ENCODE measurements at places on chromosomes 1 and 21.

DNA sequence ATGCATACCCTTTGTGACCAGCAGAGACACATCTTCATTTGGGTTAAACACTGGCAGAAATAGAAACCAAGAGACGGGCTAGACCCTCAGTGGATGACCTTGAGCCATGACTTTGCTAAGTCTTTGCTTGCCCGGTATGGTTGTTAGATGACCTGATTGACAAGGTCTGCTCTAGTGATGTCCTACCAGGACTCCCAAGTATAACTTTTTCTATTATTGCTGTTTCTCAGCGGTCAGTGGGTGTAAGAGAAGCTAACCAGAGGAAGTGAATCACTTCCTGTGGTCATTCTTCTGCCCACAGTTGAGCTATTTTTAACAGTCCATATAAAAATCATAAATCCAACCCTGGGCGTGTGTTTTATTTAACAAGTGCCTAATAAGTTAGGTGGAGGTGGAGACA lies 126.2 kb upstream of the ETS2 start:
- no peak for DNase-seq

DNA sequence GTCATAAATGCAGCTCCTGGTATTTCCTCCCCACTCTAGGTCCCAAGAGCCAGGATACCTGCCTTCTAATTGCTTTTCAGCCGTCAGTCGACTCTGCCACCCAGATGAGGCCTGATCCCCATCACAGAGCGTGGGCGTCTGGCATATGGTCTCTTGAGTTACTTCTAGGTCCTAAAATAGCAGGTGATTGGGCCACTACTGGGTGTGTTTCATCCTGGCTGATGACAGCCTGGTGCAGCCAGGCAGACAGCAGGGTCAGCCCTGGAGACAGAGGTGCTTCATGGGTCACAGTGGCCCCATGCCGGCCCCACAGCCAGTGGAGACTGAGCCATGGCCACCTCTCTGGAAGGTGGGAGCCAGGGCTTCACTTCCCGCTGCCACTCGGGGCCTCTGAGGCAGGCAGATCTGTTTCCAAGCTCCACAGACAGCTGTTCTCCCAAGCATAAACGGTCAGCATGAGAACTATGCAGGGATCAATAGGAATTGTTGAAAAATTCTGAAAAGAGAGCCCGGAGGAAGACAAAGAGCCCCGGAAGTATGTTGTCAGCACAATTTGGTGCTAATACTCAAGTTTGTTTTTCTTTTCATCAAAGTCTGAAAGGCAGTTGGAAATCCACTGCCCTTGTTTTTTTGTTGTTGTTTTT lies 83.0 kb downstream of the MAN1C1 start:
- DNase-seq: no peak

DNA sequence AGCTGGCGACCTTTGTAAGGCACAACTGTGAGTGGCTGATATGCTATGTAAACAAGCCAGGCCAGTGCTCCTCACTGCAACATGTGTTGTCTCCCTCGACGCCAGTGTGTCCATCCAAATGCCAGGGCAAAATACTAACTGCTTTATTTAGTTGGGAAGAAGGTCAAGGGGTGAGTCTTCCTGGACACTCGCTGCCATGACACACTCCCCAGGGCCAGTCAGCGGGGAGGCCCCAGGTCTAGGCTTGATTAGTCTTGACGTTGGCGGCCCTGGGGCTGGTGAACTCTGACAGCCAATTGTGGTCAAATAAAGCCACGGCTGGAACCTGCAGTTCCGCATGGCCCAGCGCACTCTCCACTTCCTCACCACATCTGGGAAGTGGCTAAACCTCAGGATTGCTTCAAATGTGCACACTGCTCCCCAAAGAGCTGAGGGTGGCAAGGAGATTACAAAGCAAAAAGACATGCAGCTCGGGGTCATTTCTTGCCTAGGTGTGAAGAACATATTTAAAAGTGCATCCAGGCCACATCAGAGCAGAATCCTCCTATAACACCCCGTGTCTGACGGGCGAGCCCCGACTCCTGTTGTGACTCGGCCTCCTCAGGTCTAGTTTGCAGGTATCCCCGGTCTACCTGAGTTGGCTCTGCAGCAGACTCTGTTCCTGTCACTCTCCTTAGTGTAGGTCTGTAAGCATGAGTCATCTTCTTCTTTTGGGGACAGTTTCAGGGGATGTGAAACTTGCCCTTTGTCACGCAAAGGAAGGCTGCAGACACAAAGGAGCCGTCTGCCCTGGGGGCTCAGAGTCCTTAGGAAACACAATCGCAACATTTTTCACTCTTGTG lies 183.5 kb downstream of the RUNX1 start:
- DNase-seq: peak; percentile 77

DNA sequence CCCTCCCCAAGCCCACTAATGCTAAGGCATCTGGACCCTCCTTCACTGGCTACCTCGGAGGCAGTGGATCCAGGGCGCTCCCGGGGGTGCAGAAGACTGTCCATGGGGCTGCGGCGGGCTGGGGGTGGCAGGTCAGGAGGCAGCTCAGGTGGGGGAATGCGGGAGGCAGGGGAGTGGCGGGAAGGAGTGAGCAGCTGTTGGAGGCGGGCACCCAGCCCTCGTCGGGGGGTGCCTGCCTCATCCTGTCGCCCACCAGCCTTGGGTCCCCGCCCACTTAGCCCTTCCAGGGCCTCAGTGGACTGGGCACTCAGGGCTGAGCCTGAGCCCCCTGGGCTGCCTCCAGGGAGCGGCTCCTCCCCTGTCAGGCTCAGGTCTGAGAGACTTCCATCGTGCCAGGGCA lies 10.7 kb upstream of the GATAD2B start:
- no peak for DNase-seq

GRCh38 chr1:19086176-19086875 lies 123.7 kb downstream of the UBR4 start:
- DNase-seq: no peak

DNA sequence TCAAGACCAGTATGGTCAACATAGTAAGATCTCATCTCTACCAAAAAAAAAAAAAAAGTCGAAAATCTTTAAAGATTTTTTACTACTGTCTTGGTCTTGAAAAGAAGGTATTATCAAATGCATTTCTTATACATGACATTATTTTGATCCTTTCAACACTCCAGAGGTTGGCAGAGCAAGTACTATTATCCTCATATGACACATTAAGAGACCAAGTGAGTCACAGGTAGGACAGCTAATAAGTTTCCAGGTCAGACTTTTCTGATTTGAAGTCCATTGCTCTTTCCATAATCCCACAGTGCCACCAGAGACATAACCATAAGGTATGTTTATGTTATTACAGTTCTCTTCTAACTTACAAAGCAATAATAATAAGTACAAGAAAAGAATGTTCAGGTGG lies 15.2 kb downstream of the DBT start:
- DNase-seq: no peak

- no peak for DNase-seq
These were observed 141.8 kb downstream of the TTLL7 start for GRCh38 chr1:83857103-83857502.

DNA sequence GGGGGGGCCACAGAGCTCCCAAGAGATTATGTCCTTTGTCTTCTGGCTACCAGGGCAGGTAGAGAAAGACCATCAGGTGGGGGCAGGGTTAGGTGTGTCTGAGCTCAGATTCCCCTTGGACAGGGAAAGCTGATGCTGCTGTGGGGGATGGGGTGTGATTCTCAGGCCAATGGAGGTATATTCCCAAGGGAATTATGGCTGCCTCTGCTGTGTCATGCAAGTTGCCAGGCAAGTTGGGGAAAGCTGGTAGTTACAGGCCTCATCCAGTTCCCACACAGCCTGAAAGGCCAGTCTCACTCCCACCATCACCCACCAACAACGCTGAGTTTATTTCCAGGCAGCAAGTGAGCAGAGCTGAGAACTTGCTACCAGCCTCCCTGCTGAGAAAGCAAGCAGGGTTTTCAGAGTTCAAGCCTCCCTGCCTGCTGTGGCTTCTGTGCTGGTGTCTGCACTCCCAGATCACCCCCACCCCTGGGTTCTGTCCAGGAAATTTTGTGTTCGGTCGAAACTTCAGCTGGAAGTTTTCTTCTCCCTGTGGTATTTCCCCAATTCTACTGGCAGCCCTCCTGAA lies 21.3 kb downstream of the IFI16 start:
- no peak for DNase-seq

- DNase-seq: no peak
These were observed 99.4 kb downstream of the TEX35 start for GRCh38 chr1:178612261-178612660.

DNA sequence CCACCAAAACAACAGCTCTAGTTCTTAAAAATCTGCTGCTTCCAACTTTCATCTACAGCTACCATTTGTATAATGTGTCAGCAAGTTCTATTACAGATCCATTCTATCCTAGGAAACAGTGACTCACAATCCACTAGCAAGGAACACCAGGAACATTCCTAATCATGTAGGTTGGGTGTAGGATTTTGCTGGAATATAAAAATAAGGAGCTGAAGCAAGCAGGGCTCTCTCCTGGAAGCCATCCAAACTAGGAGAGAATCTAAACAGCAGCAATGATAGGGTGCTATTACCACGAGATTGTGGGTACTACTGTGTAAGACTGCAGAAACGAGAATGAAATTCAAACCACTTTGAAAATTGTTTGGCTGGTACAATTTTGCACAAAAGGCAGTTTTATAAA lies 135.0 kb downstream of the PTPN14 start:
- no peak for DNase-seq

DNA sequence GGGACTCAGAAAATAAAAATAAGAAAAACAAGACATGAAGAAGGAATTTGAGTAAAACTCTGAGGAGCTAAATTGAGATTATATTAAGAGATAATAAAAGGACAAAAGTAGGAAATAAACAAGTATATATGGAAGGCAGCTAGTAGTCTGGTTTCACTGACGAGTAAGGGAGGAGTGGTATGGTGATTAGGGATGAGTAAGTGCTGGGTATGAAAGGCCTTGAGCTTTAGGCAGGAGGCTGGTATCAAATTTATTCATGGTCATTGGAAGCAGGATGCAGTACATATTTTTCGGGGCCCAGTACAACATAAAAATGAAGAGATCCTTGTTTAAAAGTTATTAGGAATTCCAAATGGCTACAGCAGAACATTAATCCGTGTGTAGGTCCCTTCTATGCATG lies 789.7 kb upstream of the PRMT6 start:
- DNase-seq: no peak

- DNase-seq: no peak
These were observed 50.1 kb upstream of the CNTN2 start for GRCh38 chr1:204992998-204993314.

DNA sequence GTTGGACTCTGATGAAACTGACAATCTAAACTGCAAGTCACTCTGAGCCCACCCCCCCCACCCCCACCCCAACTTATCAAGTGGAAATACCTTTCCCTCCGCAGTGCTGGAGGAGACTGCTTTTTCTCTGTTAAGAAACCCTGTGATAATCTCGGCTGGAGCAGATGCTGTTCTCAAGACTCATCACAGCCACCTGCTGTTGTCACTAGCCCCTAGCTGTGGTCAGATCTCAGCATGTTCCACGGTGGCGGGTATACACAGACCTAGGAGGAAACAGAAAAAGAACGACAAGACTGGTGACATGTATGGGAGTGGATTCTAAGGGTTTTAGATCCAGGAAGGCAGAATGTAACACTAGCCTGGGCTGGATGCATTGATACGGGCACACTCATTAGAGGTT lies 2.3 kb downstream of the ACTL8 start:
- no peak for DNase-seq

- DNase-seq: no peak
These were observed 66.2 kb downstream of the RGL1 start for GRCh38 chr1:183871142-183871541.

DNA sequence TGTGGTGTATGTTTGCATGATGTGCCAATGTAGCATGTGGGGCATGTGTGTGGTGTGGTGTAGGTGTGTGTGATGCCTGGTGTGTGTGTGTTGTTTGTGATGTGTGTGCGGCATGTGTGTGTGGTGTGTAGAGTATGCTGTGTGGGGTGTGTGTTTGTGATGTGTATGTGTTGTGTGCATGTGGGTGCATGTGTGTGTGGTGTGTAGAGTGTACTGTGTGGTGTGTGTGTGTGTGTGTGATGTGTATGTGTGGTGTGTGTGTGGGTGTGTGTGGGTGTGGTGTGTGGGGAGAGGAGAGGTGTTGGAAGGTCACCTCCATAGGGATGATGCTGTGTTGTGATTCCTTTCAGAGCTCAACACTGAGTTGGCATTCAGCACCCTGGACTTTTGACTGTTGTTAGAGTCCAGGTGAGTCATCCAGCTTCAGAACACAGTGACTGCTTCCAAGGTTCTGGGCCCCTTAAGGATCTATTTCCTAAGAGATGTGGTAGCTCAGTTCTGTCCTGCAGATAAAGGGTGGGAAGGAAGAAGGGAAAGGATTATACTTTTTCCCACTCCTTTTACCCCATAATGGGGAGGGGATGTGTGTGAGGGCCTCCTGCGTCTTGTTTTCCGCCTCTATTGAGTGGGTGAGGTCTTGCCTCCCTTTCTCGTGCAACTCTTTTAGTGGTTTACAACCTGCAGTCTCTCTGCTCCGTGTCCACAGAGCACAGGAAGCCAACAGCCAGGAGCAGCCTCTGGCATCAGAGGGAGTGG lies 47.6 kb downstream of the RHOU start:
- DNase-seq: no peak

GRCh38 chr1:90835661-90836344 lies 118.7 kb upstream of the BARHL2 start:
- DNase-seq: no peak

DNA sequence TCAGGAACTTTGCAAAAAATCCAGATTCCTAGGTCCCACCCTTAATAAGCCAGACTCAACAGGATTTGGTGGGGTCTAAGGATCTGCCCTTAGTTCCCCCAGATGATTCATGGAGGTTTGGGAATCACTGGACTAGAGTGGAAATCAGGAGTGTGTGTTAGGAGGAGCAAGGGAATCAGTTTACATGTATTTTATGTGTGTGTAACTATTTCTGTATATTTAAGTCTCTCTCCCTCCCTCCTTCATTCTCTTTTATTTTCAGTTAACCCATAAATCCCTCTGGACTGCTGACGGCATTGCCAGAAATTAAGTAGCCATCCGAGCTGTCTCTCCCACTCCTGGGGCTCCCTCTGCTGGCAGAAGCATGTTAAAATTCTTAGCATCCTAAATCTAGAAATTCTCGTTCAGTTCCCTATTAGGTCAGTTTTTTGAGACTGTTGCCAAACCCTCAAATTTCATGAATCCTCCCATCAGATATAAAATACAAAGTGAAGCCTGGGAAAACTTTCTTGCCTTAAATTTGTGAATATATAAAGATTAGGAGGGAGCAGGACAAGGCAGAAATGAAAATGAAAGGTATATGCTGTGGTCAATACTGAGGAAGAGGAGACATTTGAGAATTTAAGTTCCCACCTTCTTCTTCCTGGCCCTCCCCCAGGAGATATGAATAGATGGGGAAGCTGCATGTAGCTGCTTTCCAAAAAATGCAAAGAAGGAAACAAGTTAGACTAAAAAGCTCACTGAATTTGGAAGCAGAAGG lies 11.7 kb upstream of the HSD11B1 start:
- DNase-seq: peak; percentile 63

- DNase-seq: peak; percentile 56
These were observed at the start of gene ITPKB for GRCh38 chr1:226738995-226739695. Gene ITPKB (minus strand): TSS chr1:226739282. CDS start chr1:226737458, 1,824 bp downstream.

- no peak for DNase-seq
These were observed 33.4 kb downstream of the PTGER3 start for GRCh38 chr1:71014178-71014579.
